Activated naive CD4-positive, alpha-beta T cell treated with anti-CD3 and anti-CD28 coated beads for 36 hours (primary cell): ENCODE measurements at places on chromosomes 3 and 15.

DNA sequence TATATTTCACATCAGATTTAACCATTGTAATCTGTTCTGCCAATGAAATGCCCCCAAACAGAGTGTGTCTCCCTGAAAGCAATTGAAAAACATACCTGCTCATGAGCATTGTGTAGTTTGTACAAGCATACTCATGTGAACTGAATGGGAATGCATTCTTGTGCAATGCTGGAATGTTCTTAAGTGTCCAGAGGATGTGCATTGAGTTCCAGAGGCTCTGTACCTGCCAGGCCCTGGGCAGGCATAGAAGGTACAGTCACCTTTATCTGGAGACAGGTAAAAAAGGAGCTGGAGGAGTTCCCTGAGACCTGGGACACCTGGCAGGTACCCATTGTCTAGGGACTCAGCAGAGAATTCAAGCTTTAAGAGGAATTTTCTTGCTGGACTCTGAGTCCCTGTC is 2.8 kb downstream of the MRAS start:
- DNase-seq = no peak

DNA sequence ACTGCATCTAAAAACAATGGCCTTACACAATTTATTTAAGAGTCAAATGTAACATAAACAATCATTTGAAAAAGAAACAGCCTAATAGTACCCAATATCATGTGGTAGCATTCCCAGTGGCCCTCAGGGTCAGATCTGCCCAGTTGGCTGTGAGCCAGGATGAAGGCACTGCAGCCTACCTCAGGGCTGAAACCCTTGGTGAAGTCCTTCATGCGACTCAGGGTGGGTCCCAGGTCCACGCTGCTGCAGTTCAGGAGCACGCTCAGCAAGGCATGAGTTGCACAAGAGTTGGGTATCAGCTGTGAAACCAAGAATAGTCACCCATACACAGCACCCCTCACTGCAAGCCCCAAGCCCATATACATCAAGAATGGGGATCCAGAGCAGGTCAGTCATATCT is 37.1 kb downstream of the SEMA3G start:
- DNase-seq = no peak

GRCh38 chr15:83192742-83193141 is 14.9 kb downstream of the HDGFL3 start:
- no peak for DNase-seq

DNA sequence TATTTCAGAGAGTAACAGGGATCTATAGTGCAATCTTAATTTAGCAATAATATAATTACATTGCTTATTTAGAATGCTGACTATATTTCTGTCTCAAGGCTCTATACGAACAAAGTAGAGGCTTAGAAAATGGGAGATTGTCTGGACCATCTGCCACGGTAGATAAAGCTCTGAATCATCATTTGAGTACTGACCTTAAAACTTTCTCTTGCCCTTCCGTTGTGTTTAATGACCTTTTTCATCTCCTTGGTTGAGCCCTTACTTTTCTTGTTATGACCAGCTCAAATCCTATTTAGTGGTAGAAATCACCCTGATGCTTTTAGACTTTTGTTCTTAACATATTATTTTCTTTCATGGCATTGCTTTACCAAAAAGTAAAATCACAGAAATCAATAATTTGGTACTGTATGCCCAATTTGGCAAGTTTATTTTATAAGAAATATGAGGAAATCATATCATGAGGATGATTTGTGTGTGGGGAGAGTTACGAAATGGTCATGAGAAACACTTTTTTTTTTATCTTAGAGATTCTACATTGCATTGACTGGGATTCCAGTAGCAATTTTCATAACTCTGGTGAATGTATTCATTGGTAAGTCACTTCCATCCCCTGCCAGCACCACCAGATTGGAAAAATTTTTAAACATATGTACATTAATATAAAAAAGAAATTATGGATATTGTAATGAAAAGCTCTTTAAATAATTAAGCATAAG is 11.0 kb downstream of the NDUFB5 start:
- no peak for DNase-seq
